T-cell (primary cell): ENCODE measurements at places on chromosomes 1 and 21. TPM values are rescaled to one million over a fixed set of nuclear protein-coding genes. Genes with fewer than 3 reads are reported as not detected.

IFI44 gene
- total RNA-seq = 53.4 TPM

DAB1 gene
- 1.5 TPM for total RNA-seq

- H3K4me3 ChIP-seq = peak overlapping the region; percentile 59
- H3K36me3 ChIP-seq = no peaks in the 10 kb centered on the region
- peak; percentile 83 for DNase-seq
- no peaks in the 10 kb centered on the region for H3K27me3 ChIP-seq
- H3K4me1 ChIP-seq = no peaks in the 10 kb centered on the region
Measured at GRCh38 chr1:1629430-1630190, 2.4 kb upstream of the MMP23B start.

MFSD2A gene
- 0.39 TPM for total RNA-seq

TMPRSS15 gene
- total RNA-seq = not detected

SERTAD4 gene
- not detected for total RNA-seq
